NCI-H460 (cell line): ENCODE measurements at places on chromosomes 3 and 15. TPM values are rescaled to one million over a fixed set of nuclear protein-coding genes. Genes with fewer than 3 reads are reported as not detected.

GRCh38 chr3:150393745-150394144 lies 14.4 kb upstream of the TSC22D2 start:
- DNase-seq, result no peak

- DNase-seq, result no peak
Observed at GRCh38 chr3:65729555-65729954, 309.2 kb downstream of the MAGI1 start.

GRCh38 chr3:11764931-11765363 lies 81.7 kb downstream of the TAMM41 start:
- no peak for DNase-seq

DNA sequence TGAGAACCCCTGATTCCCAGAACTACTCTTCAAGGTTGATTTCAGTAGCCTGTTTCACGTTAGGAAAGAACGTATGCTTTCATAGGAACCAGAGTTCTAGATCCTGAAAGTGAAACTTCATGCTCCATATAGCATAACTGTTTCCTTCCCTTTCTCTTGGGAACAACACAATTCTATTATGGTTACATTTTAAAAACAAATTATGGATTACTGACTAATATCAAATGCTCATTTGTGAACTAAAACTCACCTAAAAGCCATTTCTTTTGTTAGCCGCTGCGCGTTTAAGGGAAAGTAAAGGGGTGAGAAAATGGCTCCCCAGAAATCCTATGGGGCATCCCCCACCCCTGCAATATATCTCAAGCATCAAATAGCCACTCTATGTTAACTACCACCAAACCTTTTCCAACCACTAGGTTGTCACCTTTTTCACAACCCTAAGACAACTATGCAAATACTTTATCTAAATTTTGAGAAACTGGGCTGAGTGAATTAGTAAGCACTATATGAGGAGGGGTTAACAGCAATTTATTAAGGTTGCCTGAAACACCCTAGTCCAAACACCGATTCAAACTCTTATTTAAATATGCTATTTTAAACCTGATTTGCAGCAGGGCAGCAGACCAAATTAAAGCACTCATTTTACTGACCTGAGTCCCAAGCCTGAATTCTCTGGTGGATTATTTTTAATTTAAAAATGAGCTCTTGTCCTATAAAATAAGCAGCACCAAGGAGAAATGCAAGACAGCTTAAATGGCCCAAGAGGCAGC lies 2.4 kb downstream of the SIAH2 start:
- no peak for DNase-seq

Gene CYP1A1
- total RNA-seq, result not detected in 2 replicates

Gene CCR8
- total RNA-seq, result not detected in 2 replicates

Gene RETNLB
- not detected in 2 replicates for total RNA-seq
